ENCODE measurements at places on chromosomes 4 and X. TPM values are rescaled to one million over a fixed set of nuclear protein-coding genes. Genes with fewer than 3 reads are reported as not detected.

Gene TCEAL2
- 15.1 TPM for total RNA-seq

Gene RIPPLY1
- not detected for total RNA-seq

Gene ADH1A
- total RNA-seq = 13.6 TPM

Gene AKAP4
- not detected for total RNA-seq

Data from omental fat pad (tissue), 4 donors.